ENCODE measurements at places on chromosomes 12 and 14.
A peak's percentile ranks its signal among the peaks of the same experiment; 100 is the strongest.

- peak; percentile 72 for DNase-seq
These were observed 84.8 kb upstream of the KITLG start for GRCh38 chr12:88665071-88665470.

DNA sequence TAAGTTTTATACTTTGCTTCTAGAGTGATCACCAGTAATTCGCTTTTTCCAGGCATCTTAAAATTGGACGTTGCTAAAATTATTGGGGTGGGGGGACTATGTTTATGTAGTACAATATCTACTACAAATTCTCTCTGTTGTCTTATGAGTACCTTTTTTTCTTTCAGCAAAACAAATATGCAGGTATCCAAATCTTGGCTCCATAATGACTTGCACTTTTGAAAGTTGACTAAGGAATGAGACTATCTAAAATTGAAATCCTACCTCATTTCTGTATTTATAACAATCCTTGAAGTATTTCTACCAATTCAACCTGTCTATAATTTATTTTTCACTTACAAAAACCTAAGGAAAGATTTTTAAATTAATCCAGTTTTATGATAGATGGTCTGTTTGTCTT is 2.4 kb downstream of the DYNC1H1 start:
- DNase-seq: no peak

- peak; percentile 75 for DNase-seq
These were observed 149.8 kb downstream of the PELI2 start for GRCh38 chr14:56268039-56268438.

DNA sequence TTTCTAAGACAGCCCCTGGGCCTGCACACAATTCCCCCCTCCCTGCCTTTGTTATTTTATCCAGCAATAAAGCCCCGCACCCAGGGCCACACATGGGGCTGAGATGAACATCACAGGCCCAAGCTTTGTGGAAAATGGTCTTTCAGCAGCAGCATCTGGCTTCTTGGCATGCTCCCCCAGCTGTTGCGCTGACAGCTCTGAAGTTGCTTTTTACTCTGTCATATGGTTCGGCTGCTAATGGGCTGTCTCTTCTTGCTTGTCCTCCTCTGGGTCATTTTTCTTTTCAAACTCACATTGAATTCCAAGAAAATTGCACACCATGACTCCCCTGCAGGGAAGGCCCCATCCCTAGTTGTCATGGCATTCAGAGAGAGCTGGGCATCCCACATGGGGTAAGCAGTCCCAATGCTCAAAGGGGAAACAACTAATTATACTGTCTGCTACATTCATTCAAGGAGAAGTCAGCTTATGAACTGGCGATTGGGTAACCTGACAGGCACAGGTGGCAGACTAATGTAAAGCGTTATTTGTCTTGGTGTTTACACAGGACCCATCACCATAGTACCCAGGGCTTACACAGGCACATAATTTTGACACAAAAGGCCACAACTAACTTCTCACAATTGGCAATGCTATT is 74.0 kb upstream of the CDKN3 start:
- DNase-seq: peak; percentile 8

- no peak for DNase-seq
These were observed 8.6 kb downstream of the BRAP start for GRCh38 chr12:111677186-111677585.

- no peak for DNase-seq
These were observed 61.0 kb downstream of the PPM1H start for GRCh38 chr12:62873826-62874448.

DNA sequence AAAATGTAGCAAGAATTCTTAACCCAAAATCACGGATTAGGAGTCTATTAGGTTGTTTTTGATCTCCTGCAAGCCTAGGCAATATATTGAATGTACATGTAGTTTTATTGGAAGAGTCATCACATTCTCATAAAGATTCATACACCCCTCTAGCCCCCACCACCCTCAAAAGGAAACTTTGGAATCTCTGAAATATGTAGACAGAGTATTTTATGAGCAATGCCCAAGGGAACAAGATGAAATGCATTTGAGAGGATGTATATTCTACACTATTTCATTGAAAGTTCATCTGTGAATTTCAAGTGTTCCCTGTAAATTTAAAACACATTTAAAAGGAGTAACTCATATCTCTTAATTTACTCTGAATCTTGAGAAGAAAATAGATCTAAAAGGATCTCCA is 103.7 kb downstream of the SYT1 start:
- DNase-seq: peak; percentile 27

DNA sequence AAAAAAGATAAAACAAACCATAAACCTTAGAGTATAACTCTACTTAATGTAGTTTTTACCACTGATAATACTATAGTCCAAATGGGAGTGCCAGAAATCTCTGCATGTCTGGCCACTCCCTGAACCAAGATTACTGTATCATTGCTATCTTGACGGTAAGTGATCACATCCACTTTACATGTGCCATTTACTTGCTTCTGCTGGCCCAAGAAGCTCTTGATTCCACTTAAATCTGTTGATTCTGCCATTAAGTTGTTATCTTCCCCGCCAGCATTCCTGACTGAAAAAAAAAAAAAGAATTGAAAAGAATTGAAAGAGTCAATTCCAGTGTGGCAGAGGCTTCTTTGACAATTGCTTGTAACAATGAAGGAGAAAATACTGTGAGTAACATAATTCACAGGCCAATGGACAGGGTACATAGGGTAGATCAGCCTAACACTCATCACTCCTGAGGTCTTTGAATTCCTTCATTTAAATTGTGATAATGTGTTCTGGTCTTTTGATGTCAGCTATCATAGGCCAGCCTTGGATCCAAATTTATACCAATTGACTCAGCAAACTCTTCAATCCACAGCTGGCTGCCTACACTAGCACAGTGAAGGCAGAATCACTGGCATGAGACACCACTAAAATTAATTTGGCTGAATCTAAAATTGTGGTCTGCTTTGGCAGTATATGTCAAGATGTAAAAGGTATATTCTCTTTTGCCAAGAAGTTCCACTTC is 665.2 kb upstream of the FLRT2 start:
- DNase-seq: peak; percentile 6

DNA sequence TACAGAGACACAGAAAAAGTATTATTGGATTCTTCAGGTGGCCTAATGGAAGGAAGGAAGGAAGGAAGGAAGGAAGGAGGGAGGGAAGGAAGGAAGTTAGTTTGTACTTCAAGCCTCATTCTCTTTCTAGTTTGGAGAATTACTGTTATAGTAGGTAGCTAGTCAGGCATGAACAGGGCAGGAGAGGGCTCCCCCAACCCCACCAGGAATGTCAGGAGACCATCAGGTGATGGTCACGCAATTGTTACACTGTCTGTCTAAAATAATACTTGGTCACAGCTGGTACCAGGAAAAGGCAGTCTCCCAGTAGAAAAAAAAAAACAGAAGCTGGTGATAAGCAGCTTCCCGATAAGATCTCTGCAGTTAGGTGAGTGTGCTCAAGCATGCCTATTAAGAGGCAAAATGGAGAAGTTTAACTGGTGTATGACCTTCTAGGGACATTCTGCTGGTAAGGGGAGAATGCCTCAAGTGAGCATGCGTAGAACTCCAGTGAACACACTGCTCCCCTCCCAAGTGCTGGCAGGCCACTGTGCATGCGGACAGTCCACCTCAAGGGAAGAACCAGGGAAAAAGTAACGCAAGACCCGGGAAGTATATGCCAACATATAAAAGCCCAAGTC is 358.4 kb upstream of the SOX5 start:
- no peak for DNase-seq

- no peak for DNase-seq
These were observed 109.4 kb upstream of the MYL2 start for GRCh38 chr12:111029732-111030131.

- DNase-seq: no peak
These were observed 215.0 kb upstream of the CRY1 start for GRCh38 chr12:107308310-107308709.

DNA sequence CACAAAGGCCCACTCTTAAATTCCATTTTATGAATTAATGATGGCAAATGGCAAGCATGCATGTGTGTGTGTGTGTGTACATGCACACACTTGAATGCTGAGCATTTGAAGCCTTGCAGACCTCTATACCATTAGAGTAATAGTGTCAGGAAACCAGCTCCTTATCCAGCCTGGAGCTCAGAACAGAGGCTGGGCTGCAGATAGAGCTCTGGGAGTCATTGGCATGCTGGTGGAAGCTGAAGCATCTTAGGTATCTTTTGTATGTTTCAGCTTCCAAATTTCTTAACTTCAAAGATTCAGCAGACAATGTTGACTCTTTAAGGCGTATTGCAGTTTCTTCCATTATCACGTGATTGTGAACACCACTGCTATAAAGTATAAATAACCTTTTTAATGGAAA is 192.9 kb upstream of the ARHGAP5 start:
- DNase-seq: no peak

GRCh38 chr14:32896979-32897697 is 41.5 kb upstream of the NPAS3 start:
- no peak for DNase-seq

GRCh38 chr14:77018785-77019184 is 9.7 kb downstream of the IRF2BPL start:
- no peak for DNase-seq

DNA sequence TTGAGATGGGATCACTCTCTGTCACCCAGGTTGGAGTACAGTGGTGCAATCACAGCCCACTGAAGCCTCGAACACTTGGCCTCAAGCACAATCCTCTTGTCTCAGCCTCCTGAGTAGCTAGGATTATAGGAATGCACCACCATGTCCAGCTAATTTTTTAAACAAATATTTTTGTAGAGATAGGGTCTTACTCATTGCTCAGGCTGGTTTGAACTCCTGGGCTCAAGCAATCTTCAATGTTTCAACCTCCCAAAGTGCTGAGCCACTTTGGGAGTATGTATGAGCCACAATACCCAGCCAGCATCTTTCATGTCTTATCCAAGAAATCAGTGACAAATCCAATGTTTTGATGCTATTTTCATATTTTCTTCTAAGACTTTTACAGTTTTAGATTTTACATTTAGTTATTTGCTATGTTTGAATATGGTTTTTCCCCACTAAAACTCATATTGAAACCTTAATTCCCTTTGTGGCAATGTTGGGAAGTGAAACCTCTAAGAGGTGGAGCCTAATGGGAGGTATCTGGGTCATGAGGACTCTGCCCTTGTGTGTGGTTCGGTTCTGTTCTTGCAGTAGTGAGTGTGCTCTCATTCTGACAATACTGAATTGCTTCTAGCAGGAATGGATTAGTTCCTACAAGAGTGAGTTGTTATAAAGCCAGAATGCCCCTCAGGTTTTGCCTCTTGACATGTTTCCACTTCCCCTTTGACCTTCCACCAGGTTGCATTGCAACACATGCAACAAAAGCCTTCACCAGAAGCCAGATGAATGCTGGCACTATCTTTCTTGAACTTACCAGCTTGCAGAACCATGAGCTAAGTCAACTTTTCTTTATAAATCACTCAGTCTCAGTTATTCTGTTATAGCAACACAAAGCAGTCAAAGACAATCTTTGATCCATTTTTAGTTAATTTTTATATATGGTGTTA is 80.8 kb upstream of the AMIGO2 start:
- peak; percentile 8 for DNase-seq

- DNase-seq: no peak
These were observed 142.6 kb downstream of the MIPOL1 start for GRCh38 chr14:37340353-37340752.

DNA sequence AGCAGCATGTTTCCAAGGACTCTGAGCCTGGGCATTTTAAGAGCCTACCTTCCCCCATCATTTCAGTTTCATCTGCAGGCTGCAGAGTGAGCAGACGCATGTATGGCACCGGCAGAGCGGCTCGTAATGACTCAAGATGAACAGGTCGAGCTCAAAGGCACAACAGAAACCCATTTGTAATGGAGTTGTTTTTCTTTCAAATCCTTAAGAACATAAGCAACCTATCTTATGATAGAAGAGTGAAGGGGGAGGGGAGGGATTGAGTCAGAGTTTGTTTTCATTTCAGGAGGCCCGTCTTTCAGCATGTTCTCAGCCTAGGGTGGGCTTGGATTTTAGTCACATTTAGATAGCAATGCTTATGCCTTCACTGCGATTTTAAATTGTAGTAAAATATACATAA is 54.9 kb upstream of the CISTR start:
- DNase-seq: peak; percentile 38

DNA sequence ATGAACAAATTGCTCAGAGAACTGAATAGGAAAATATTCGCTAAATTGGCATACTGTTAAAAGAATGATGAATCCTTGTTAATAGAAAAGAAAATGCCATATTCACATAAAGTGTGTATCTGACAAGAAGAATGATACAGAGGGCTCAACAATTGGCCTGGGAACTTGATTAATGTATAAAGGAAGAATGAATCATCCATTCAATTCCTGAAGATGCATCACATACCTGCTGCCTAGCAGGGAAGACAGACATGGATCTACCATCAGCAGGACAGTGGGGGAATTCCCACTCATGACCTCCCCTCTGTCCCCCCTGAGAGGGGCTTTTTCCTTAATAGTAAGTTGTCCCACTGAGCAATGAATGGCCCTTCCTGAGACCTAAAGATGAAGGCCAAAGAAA is 13.5 kb downstream of the PTPN21 start:
- DNase-seq: peak; percentile 15

- DNase-seq: no peak
These were observed 1.0 kb downstream of the SOS2 start for GRCh38 chr14:50230401-50230700.

DNA sequence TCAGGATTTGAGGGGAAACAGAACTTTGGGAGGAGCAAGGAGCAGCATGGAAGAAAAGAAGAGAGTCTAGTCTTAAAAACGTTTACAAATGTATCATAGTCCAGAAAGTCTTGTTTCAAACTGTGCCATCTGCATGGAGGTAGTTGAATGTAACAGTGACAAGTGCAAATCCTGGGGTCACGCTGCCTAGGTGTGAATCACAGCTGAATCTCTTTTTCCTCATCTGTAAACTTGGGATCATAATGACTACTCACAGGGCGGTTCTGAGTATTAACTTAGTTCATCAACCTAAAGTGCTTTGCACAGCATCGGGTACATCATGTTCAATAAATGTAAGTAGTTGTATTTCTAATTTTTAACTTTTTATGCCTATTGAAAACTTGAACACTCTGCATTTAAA is 208.5 kb downstream of the CHST11 start:
- no peak for DNase-seq

- DNase-seq: no peak
These were observed 1.7 kb downstream of the CDCA3 start for GRCh38 chr12:6849427-6849826.

DNA sequence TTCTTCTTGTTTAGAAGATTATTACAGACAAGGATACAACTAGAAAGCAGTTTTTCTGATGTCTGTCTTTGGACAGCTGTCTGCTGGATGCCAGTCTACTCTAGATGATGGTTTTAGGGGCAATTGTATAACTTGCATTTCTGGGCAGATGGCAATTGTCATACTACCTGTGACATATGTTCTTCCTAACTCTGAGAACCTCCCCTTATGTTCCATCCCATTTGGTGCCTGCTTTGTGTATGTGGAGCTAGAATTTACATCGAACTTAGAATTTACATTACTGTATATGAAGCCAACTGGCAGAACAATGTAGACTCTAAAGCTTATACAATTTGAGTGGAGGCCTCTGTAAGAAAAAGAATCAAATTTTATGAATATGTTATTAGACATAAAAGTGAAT is 430.2 kb upstream of the SEL1L start:
- no peak for DNase-seq
